Upper lobe of right lung (tissue), 1 donor: ENCODE measurements at places on chromosomes 4 and X. TPM values are rescaled to one million over a fixed set of nuclear protein-coding genes. Genes with fewer than 3 reads are reported as not detected.
A peak's percentile ranks its signal among the peaks of the same experiment; 100 is the strongest.

GRCh38 chr4:85762529-85762871, 287.6 kb downstream of the ARHGAP24 start:
- no peaks in the 10 kb centered on the region for H3K36me3 ChIP-seq
- H3K4me3 ChIP-seq: peak overlapping the region; percentile 14
- DNase-seq: no peak
- H3K4me1 ChIP-seq: peaks cover 5% of the 10 kb centered on the region
- H3K27ac ChIP-seq: peak overlapping the region; percentile 73

DNA sequence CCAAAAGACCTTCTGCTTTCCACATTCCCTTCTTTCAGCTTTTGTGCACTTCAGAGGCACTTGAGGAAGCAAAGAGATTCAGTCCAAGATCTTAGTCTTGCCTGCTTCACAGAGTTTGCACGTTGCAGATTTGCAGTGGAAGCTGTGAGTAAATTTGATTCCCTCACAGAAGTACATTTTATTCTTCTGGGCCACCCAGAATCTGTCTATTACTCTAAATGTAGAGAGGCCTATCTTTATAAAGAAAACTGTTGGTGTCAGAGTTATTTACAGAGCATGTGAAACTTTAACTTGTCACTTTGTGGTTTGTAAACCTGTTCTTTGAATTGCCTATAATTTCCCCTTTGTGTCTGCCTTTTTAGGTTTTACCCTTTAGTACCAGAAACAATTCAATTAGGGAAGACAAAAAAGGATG, 15.5 kb downstream of the SPRY1 start:
- no peak for DNase-seq
- no peak overlapping the region for H3K27ac ChIP-seq
- H3K4me1 ChIP-seq: peaks cover 6% of the 10 kb centered on the region

DNA sequence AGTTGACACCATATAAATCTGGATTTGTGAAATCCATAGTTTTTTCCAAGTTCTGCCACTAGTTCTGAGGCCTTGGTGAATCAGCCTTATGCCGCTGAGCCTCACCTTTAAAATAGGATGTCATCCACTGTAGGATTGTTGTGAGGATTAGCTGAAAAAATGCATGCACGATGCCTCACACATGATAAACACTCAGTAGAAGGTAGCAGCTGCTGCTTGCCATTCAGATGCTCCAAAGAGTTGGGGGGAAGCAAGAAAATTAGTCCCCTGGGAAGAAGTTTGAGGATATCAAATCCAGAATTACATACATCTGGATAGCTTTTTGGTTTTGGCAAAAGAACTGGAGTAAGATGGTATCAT, 7.4 kb downstream of the MMAA start:
- no peaks in the 10 kb centered on the region for H3K4me1 ChIP-seq
- DNase-seq: no peak
- H3K36me3 ChIP-seq: no peaks in the 10 kb centered on the region
- H3K27ac ChIP-seq: no peak overlapping the region
- H3K4me3 ChIP-seq: no peak overlapping the region
- no peaks in the 10 kb centered on the region for H3K27me3 ChIP-seq

- no peaks in the 10 kb centered on the region for H3K36me3 ChIP-seq
- H3K4me3 ChIP-seq: no peak overlapping the region
- H3K4me1 ChIP-seq: no peaks in the 10 kb centered on the region
- DNase-seq: no peak
- no peaks in the 10 kb centered on the region for H3K27me3 ChIP-seq
Measured at GRCh38 chr4:85909851-85910250, 434.9 kb downstream of the ARHGAP24 start.

DNA sequence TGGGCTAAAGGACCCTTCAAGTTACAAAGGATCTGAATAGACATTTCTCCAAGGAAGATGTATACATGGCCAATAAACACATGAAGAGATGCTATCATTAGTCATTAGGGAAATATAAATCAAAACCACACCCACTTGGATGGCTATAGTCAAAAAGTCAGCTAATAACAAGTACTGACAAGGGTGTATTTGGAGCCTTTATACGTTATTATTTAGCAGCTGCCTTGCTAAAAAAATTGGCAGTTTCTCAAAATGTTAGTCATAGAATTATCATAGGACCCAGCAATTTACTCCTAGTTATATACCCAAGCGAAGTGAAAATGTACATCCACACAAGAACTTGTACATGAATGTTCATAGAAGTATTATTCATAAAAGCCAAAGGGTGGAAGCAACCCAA, 112.7 kb upstream of the DUSP21 start:
- H3K4me3 ChIP-seq: no peak overlapping the region
- DNase-seq: no peak
- no peaks in the 10 kb centered on the region for H3K4me1 ChIP-seq
- no peak overlapping the region for H3K27ac ChIP-seq
- H3K36me3 ChIP-seq: no peaks in the 10 kb centered on the region
- no peaks in the 10 kb centered on the region for H3K27me3 ChIP-seq

GRCh38 chr4:40502220-40502619, 127.4 kb downstream of the RBM47 start:
- H3K4me3 ChIP-seq: no peak overlapping the region
- DNase-seq: no peak
- H3K4me1 ChIP-seq: no peaks in the 10 kb centered on the region
- H3K36me3 ChIP-seq: no peaks in the 10 kb centered on the region

GRCh38 chr4:21835712-21836111, 112.9 kb downstream of the KCNIP4 start:
- H3K27me3 ChIP-seq: no peaks in the 10 kb centered on the region
- no peak overlapping the region for H3K4me3 ChIP-seq
- no peaks in the 10 kb centered on the region for H3K36me3 ChIP-seq
- H3K4me1 ChIP-seq: no peaks in the 10 kb centered on the region

DNA sequence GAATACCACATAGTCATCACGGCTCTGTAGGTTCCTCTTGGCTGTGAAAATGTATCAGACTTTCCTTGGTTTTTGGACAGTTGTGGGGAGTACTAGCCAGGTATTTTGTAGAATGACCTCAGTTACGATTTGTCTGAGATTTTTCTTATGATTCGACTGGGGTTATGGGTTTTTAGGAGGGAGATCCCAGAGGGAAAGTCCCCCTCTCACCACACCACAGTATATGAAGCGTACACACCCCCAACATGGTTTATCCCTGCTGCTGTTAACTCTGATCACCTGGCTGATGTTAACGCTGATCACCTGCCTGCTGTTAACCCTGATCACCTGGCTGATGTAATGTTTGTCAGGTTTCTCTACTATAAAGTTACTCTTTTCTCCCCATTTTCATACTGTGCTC, 72.6 kb downstream of the ANAPC4 start:
- H3K4me1 ChIP-seq: peaks cover 8% of the 10 kb centered on the region
- peak overlapping the region; percentile 24 for H3K27ac ChIP-seq
- no peak for DNase-seq
- H3K36me3 ChIP-seq: no peaks in the 10 kb centered on the region

- no peaks in the 10 kb centered on the region for H3K4me1 ChIP-seq
- H3K27me3 ChIP-seq: no peaks in the 10 kb centered on the region
- H3K36me3 ChIP-seq: no peaks in the 10 kb centered on the region
Measured at GRCh38 chrX:102515975-102516941, at the start of gene TMSB15A. TMSB15A (minus strand) TSS chrX:102516739.

YY2 gene
- 1.5 TPM for total RNA-seq

CLDN2 gene
- 0.61 TPM for total RNA-seq

SFRP2 gene
- total RNA-seq: 12.5 TPM

TCEAL7 gene
- 2.6 TPM for total RNA-seq

PAGE4 gene
- total RNA-seq: not detected
